ENCODE measurements at places on chromosomes 13 and 19. TPM values are rescaled to one million over a fixed set of nuclear protein-coding genes. Genes with fewer than 3 reads are reported as not detected.

Gene C3
- 1,700 TPM for total RNA-seq

Gene ZNF571
- 11.5 TPM for total RNA-seq

Gene PRSS57
- 0.33 TPM for total RNA-seq

GRCh38 chr13:66312312-66313087 lies 917.6 kb downstream of the PCDH9 start:
- no peak for DNase-seq

GRCh38 chr13:75178436-75178835 lies 303.5 kb downstream of the TBC1D4 start:
- no peak for DNase-seq

DNA sequence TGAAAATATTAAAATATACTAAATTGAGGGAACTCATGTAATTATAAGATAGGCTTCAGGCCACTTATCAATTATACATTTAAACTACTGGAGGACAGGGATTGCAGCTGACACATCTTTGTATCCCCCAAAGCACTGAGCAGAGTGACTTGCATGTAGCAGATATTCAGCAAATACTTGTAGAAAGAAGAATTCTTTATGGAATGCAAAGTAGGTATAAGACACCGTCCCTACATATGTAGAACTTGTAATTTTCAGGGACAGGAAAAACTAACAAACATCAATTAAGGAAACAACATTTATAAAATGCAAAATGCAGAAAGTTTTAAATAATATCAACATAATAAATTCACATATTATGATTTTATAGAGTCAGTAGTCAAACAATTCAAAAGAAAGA lies 719.2 kb downstream of the OLFM4 start:
- no peak for DNase-seq

GRCh38 chr13:112363867-112364528 lies 12.2 kb upstream of the SPACA7 start:
- no peak for DNase-seq

- no peak for DNase-seq
These were observed 144.1 kb upstream of the TMTC4 start for GRCh38 chr13:100818711-100819110.

DNA sequence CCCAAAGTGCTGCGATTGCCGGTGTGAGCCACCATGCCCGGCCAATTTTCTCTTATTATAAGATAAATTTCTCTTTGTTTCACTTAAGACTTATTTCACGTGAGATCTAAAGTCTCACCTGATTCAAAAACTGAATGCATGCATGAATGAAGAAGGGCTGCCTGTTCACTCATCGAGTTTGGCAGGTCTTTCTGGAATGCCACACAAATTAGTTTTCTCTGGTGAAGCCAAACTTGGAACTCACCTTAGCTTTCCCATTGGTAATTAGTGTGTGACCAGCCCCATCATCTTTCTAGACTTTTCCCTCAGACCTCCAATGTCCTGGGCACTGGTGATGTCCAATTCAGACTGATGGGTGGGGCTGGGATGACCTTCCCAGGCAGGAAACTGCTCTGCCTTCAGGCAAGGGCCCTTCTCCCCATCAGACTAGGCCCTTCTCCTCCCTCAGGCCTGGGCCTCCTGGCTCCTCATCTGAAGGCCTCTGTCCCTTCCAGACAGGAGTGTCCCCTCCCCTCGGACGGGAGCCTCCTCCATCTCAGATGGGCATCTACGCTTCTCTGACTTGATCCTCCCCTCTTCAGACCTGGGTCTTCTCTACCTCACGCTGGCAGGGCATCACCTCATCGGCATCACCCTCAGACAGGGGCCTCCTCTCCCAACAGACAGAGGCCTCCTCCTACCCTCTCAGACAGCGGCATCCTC lies 14.4 kb downstream of the C3 start:
- no peak for DNase-seq

Measured in ovary (tissue), 10 donors.